Glutamatergic neuron (in vitro differentiated cells): ENCODE measurements at places on chromosomes 11 and 22. TPM values are rescaled to one million over a fixed set of nuclear protein-coding genes. Genes with fewer than 3 reads are reported as not detected.

Gene RPL27A
- total RNA-seq = 398 TPM

Gene RNF214
- total RNA-seq = 43.0 TPM

Gene DDTL
- total RNA-seq = 0.96 TPM

Gene F2
- total RNA-seq = 0.29 TPM

Gene PRG3
- total RNA-seq = not detected

Gene MPZL2
- not detected for total RNA-seq

Gene RIMBP3B
- total RNA-seq = 0.07 TPM

Gene LRRC10B
- total RNA-seq = 8.2 TPM

Gene DEUP1
- total RNA-seq = not detected

Gene FOLR3
- total RNA-seq = not detected

Gene TMEM121B
- total RNA-seq = 44.1 TPM

Gene APLNR
- total RNA-seq = 0.37 TPM

Gene TRIM29
- total RNA-seq = not detected

Gene ABCG4
- total RNA-seq = 2.4 TPM
